ENCODE measurements at places on chromosomes 4 and X.

- DNase-seq: peak; percentile 6
Measured at GRCh38 chr4:40003986-40004385, 26.3 kb upstream of the PDS5A start.

- no peak for DNase-seq
Measured at GRCh38 chr4:55074386-55074785, 51.0 kb downstream of the KDR start.

DNA sequence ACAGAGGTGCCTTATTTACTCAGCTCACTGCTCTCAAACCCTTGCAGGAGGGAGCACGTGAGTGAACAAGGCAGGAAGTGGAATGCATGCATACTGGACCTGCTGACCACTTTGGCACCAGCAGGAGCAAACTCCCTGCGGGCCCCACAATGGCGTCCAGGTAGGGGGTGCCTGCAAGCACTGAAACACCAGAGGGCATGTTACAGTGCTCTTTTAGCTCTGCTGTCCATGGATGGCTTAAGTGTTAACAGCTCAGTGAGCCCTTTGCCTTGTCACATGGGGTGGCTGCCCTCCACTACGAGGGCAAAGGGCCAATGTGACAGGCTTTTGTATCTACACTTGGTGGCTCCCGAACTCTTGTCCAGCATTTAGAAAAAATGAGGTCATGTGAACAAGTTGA lies 199.5 kb upstream of the UGT8 start:
- DNase-seq: no peak

DNA sequence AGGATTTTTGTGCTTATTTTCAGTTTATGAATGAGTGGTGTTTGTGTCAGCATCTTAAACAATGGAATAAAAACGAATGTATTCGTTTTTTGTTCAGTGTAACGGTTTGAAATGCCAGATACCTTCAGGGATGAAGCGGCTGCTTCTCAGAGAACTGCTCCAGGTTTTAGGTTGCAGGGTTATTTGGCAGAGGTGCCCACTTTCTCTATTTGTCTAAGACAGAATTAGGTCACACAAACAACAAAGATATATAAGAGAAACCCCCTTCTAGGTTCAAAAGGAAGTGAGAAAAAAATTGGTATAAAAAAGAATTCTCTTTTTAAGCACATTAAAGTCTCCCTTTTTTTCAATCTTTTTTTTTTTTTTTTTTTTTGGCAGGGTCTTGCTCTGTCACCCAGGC lies 98.9 kb downstream of the MFAP3L start:
- DNase-seq: no peak

DNA sequence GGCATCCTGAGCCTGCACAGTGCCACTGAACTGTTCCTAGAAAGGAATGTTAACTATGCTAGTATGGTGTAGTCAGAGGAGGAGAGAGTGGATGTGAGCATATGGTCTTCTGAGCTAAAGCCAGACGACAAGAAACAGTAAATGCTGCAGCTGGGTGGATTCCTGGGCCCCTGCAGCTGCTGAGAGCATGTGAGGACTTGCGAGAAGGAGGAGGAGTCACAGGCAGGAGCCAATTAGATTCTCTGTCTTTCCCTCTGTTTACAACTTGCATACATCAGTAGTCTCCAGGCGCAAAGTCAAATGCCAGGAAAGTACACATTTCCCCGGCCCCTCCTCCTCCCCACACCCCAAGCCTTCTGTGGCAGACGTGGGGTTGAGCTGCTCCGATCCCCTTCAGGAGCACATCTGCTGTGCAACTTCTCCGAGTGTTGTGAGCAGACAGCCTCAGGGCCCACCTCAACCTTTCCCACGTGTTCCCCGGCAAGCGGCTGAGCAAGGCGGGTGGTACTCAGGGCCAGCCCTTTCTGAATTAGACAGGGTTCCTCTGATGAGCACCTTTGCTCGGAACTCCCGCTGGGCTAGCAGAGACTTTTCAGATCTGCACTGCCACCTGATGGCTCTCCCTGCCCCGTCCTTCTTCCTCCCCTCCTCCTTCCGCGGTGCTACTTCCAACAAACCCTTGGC lies 108.7 kb upstream of the ATP6AP2 start:
- peak; percentile 62 for DNase-seq

DNA sequence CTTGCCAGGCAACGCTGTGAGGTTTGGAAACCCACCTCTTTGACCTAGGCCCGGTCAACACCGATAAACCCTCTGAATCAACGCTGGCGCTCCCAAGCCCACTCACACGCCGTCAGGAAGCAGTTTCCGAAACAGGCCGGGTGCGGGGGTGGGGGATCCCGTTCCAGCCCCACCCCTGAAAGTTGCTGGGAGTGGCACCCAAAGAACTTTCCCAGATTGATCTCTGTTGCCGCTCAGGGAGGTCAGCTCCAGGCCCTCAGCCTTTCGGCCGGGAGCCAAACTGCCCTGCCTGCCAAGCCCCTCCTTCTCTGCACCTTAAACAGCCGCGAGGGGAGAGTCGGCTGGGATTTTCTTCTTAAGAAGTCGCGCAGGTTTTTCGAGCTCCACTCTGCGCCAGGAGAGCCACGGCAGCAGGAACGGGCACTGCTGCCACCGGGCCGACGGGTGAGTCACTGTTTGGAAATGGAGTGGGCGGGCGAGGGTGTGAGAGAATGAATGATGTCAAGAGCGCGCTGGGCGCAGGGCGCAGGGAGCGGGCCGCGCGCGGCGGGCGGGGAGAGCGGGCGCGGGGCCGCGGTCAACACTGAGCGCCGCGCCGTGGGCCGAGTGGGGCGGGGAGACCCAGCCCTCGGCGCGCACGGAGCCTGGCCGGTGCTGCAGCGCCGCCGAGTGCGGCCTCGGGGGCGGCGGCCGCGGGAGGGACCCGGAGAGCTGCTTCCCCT lies at the start of gene SGMS2:
Gene SGMS2, plus strand, starts transcription at position 583 of the 722 bp plus-strand sequence. CDS start 70,622 bp downstream, outside the sequence.
- DNase-seq: no peak

DNA sequence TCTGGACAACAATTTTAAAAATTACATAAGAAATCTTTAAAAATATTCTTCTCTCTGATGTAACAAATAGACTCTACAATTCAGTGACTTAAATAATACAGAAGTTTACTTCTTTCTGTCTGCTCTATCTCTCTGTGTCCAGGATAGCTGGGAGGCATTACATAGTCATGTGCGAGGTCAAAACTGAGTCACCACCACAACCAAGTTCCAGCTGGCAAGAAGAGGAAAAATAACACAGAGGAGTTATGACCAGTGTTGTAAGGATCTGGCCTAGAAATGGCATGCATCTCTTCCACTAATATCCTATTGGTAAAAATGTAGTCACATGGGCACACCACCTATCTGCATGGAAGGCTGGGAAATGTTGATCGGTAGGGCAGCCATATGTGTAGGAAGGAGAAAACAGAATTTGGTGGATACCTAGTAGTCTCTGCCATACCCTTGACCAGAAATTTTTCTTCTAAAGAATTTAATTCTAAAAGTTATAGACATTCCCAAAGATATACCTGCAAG lies 39.4 kb upstream of the WDFY3 start:
- DNase-seq: no peak

DNA sequence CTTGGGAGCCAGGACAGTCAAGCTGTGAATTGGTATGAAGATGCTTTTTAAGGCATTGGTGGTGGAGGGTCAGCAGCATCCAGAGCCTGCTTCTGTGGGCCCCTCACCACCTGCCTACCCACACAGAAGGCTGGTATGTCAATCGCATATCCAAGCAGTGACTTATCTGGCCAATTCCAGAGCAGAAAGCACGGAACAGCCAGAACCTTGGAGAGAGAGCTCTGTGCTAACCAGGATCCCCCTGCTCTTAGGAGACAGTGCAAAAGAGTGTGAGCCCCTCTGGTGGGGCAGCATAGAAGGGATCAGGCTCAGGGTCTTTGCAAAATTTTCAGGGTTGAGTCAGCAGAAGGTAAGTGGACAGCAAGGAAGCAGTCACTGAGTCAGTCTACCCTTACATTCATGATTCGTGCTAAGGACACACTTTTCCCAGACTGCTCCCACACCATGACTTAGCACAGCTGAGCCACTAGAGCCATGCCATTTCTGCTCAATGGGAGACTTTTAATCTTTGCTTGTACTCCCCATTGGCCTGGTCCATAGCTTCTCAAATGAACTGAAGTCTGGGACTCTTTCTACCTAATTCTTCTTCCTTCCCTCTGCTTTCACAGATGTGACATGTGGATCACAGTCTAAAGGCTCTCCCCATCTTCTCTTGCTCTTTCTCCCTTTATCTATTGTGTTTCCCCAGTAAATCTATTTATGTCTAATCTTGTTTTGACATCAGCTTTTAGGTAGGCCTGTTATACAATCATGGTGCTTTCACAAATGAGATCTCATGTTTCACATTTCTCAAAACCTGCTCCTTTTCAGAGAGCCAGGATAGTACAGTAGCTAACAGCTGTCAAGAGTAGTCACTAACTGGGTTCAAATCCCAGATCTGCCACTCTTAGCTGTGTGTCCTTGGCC lies 20.0 kb downstream of the MORF4L2 start:
- no peak for DNase-seq

DNA sequence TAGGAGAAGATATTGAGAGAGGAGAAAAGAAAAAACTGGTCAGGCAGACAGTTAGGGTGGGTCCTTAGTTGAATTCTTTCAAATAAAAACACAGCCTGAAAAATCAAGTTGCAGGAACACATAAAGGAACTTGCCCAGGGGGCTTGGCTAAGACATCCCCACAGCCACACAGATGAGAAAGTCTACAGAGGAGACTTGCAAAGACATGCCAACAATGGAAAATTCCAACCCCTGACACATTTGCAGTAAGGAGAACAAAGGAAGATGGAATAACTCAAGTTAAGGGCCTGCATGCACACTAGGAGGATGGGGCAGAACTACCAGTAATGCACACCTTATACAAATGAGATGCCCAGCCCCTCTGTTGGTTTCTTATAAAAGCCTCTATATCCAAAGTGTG lies 197.6 kb downstream of the CPXCR1 start:
- DNase-seq: no peak

Measured in GM12865 (cell line).